ENCODE measurements at places on chromosomes 3 and 15.

GRCh38 chr3:4645468-4645867 is 152.3 kb downstream of the ITPR1 start:
- no peak for DNase-seq

GRCh38 chr15:33059184-33059583 is 135.3 kb downstream of the FMN1 start:
- no peak for DNase-seq

DNA sequence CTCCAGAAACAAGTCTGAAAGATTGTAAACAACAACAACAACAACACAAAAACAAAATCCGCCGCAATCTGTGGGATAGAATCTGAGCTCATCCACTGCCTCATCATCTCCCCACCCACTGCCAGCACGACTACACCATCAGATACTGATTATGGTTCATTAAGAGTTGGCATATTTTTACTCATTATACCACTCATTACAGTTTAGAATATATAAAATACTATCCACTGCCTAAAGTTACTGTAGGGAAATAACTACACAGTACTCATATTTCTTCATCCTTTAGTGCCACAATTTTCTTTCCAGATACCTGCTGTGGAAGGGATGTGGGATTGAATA is 152.5 kb upstream of the PEX5L start:
- DNase-seq = no peak

DNA sequence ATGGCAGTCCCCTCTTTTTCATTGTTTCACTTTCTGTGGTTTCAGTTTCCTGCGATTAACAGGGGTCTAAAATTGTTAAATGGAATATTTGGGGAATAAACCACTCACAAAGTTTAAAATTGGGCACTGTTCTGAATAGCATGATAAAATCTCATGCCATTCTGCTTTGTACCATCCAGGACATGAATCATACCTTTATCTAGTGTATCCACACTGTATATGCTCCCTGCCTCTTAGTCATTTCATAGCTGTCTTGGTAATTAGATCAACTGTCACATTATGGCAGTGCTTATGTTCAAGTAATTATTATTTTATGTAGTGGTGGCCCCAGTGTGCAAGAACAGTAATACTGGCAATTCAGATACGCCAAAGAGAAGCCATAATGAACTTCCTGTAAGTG is 734.5 kb downstream of the ZPLD1 start:
- no peak for DNase-seq

DNA sequence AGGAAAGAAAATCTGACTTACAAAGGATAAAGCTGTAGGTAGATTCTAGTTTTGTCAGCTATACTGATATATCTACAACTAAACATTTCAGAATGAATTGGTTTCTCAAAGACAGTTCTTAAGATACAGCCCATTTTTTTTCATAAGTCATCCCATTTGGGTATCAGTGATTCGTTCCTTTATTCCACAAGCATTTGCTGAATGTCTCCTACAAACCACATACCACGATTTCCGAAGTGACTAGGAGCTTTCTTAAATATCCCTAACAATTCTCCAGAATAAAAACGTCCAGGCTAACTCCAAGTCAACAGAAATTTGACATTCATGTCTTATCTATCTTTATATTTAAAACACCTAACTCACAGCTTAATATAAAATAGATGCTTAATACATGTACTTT is 59.8 kb downstream of the TP53BP1 start:
- DNase-seq = no peak

GRCh38 chr3:142902356-142902755 is 13.5 kb upstream of the PCOLCE2 start:
- DNase-seq = no peak

DNA sequence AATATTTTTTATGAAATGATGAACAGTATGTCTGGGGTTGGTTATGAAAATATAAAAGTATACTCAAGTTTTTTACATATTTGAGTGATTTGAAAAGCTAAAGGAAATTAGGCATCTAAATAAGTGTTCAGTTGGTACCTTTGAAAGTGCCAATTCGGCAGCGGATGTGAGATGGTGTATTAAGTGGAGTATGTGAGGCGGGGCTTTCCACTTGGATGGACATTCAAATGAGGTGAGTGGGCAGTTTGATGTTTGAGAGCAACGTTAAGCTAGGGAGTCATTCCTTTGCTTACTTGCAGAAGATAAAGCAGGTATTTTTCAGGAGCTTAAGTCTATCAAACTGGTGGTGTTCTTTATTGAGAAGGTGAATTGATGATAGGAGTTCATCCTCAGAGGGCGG is 189.0 kb upstream of the GOLIM4 start:
- no peak for DNase-seq

Data from stimulated activated naive CD4-positive, alpha-beta T cell treated with Interleukin-2 at 50 U/mL for 16 hours (primary cell).